ENCODE measurements at places on chromosomes 16 and 17.

DNA sequence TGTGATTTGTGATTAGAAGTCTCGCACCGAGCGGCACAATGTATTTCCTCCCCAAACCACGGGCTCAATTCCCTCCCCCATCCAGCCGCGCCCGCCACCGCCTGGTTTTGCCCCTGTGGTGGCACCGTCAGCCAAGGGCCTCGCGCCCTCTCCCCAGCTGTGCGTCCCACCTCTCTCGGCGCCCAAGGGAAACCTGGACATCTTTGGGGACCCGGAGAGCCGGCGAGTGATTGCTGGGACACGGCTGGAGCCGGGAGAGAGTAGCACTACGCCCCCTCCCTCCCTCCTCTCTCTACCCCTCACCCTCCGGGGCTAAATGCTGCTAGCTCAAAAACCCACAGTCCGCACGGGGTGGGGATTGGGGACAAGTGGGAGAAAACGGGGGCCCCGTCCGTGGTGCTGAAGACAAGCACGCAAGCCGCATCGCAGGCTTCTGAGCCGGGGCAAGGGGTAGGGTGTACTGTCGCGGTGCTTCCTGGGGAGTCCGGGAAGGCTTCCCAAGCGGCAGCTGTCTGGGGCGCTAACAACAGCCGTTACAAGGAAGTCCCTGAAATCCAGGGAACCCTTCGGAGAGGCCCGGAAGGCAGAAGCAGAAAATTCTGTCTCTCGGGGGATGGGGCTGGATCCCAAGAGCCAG lies 1.4 kb downstream of the CBLN1 start:
- DNase-seq, result peak; percentile 89

DNA sequence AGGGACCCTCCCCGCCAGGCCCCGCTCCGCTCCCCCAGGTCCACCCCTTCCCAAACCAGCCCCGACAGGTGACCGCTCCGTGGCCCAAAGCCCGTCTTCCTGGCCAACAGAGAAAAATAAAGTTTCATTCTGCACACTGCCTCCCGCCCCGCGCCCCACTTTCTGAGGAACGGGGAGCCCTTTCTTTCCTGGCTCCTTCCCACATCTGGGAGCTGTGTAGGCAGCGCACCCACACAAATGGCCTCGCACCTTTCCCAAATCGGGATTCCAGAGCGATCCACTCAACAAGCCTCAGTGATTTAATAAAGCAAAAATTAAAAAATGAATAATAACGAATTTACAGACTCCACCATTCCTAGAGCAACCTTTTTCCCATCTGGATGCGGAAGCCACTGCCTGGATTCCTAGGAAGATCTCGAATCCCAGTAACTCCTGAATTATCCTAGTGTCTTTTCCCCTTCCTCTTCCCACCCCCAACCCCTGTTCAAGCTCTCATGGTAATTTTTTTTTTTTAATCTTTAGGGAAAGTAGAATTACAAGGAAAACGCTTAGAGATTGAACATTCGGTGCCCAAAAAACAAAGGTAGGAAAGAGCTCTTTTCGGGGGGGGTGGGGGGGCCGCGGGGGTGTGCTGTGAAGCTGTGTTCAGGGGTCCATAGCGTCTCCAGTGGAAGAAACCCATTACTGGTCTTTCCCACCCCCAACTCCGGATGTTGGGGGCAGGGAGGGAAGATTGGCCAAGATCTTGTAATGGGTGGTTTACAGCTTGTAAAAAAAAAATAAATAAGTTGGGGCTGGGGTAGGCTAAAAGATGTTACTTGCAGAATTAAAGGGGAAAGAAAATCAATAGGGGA lies 1.6 kb downstream of the IGF2BP1 start:
- peak; percentile 70 for DNase-seq

DNA sequence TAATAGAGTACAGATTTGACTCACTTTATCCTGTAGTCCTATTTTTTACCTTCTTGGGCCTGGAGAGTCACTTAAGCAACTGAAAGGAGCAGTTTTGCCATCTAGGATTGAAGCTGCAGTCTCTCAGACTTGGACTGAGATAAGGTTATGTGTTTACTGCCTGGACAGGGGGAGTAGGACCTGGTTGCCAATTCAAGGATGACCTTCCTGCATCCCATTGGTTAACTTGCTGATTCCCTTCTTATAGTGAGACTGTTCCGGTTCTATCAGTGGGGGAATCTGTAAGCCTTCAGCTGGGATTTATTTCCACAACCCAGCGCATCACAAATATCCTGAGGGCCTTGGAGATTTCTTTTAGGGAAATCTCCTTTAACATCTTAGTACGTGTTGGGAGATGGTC lies 2.9 kb downstream of the UBN1 start:
- no peak for DNase-seq

GRCh38 chr16:31108035-31108793 lies at the start of gene BCKDK:
Gene BCKDK (plus strand): TSS chr16:31108386. CDS start chr16:31109224, 838 bp downstream.
- DNase-seq, result peak; percentile 88

GRCh38 chr17:32672711-32673110 lies 185.9 kb downstream of the CDK5R1 start:
- DNase-seq, result no peak

- DNase-seq, result peak; percentile 73
Measured at GRCh38 chr16:65070831-65071432, 50.9 kb downstream of the CDH11 start.

- DNase-seq, result no peak
Measured at GRCh38 chr17:81666092-81666341, 388 bp downstream of the OXLD1 start.

DNA sequence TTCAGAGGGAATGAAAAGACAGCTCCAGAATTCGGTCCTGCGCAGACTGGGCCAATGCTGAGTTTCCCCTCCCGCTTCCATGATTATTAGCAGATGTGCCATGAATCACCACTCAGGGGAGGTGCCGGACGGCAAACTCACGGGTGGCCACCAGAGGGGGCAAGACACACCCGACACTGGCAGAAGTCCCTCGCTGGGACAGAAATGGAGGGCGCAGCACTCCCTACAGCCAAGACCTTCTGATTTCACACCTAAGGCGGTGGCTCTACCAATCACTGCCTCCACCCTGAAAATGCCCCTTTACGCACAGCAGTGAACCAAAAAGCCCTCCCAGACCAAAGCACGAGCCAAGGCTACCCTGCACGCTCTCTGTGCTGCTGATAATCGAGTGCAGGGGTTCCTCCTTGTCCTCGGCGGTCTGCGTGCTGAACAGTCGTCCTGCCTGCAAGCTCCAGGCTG lies 26.8 kb downstream of the TRAP1 start:
- peak; percentile 97 for DNase-seq

DNA sequence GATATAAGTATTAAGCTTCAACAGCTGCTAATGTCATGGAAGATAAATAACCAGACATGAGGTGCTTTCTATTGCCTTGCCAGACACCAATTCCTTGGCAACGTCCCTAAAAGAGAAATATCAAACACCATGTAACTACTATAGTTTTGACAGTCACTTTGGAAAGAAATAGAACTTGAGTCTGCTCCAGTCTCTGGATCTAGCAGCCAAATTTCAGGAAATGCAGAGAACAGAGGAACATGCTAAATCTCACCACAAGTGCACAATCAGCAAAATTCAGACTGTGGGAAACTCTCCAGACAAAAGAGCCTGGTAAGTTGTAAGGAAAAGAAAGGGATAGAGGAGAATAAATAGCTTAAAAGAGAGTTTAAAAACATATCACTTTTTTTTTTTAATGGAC lies 28.4 kb upstream of the TANC2 start:
- no peak for DNase-seq

GRCh38 chr16:83115491-83116232 lies 488.9 kb downstream of the CDH13 start:
- DNase-seq, result no peak

DNA sequence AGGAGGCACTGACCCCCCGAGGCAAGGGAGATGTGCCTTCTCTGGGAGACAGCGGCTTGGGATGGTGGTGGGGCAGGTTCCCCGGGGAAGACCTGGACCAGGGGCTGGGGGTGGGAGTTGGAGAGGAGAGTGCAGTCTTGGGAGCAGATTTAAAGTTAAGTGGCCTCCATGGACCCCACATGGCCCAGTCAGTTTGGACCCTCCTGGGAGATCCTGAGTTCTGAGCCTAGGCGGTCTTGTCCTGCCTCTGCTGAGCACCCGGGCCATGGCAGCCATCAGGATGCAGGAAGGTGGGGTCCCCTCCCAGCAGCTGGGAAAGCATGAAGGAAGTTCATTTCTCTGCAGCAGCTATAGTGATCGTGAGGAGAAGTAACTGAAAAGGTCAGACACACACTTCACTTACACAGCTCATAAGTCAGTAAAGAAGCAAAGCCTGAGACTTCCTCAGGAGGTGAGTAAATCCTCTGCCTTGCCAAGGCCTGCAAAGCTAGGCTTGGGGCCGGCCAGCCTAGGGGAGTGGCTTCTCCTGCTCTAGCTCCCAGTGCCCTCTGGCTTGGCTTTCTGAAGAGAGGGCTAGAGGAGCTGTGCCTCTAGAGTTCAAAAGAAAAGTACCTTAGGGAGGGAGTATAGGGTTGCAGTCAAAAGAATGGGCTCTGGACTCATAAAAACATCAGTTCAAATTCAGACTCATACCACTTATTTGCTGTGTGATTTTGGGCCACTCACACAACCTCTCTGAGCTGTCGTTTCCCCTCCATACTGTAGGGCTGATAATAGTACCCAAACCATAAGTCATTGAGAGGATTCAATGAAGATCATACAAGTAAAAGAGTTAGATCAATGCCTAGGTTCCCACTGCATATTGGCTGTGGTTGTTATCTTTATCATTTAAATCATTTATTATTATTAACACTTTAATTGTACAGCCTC lies 31.0 kb upstream of the C16orf78 start:
- DNase-seq, result no peak

DNA sequence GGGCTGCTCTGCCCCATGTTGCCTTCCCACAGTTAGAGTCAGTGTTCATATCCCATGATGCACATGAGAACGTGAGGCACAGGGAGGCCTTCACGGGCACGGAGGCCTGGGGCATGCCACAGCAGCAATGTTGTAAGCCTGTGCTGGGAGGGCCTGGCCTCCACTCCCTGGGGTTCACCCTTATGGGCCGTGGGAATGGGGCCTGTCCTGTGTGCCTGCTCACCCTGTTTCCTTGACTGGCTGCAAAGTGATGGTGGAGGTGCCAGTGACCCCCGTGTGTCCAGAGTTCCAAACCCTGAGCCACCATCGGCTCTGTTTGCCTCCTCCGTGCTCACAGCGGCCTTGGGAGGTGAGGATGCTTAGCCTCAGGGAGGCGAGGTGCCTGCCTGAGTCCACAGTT lies 9.6 kb downstream of the POLR3E start:
- no peak for DNase-seq

DNA sequence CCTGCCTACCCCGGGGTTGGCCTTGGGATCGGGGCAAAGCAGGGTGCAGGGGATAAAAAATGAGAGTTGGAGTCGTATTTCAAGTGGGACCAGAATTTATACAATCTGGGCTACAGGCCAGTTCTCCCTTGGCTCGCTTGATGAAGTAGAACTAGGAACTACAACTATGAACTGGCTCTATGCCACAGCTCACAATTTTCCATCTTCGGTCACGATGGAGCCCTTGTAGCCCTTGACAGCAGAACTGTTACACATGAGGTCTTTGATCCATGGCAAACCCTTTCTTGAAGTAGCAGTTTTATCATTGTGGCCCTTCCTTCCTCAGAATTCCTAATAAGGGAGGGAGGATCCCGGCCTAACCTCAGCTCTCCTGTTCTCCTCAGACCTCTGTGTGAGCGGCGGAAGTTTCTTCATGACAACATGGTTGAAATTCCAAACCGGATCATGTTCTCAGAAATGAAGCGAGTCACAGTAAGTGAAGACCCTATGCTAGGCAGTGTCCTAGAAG lies 17.1 kb downstream of the LIG3 start:
- DNase-seq, result no peak

DNA sequence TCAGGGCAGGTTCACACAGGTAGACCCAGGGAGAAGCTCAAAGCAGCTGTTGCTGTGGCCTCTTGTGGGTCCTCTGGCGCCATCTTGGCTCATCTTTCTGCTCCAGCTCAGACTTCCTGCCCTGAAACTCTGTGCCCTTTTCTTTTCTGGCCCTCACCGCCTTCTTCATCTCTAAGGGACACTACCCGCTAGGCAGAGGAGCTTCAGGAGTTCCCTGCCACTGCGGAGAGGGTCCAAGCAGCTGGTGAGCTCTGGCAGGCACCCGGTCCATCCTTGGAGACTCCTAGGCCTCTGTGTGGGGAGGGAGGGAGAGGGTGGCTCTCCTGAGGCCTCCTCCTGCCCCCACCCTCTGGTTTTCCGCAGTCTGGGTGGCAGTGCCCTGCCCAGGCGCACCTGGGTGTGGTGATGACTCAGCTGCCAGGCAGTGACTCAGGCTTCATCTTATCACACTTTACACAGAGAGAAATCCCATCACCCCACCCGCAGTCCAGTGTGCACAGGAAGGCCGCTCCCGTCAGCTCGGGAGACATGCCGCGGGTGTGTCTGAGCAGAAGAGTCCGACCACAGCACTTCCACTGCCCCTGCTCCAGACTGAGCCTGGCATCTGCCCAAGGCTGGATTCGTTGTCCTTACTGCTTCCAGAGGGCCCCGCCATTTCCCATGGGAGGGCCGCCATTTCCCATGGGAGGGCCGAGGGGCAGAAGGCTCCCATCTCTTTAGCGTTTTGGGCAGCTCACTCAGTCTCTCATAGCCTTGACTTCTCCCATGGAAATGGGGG lies 7.3 kb downstream of the NT5C start:
- DNase-seq, result no peak

GRCh38 chr17:6059406-6059805 lies 10.8 kb upstream of the WSCD1 start:
- DNase-seq, result no peak

DNA sequence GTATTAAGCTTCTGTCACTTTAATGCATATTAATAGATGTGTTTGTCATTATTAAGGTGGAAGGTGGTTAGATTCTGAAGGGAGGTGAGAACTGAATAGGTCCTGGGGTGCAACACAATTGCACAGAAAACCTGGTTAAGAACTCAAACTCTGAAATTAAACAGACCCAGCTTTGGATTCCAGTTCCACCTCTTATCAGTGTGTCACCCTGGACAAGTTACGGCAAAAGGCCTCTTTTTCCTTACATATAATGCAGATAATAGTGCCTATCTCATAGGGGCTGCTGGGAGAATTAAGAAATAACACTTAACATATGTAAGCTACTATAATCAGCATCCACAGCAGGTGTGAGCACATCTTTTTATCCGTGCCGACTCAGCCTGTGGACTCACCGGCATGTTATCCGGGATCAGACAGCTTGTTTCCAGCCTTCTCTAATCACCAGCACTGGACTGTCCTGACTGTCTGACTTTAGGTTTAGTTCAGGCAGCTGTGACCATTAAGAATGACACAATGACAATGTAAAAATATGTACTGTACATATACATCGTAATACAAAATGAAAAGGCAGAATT lies 31.4 kb downstream of the TEX2 start:
- no peak for DNase-seq

- DNase-seq, result no peak
Measured at GRCh38 chr16:75070012-75070841, 46.4 kb downstream of the LDHD start.

- DNase-seq, result no peak
Measured at GRCh38 chr17:81002409-81003361, 11.0 kb downstream of the CHMP6 start.
